Endothelial cell of umbilical vein (primary cell): ENCODE measurements at places on chromosomes 11 and 22.

GRCh38 chr22:26602127-26602526, 12.2 kb upstream of the TPST2 start:
- DNase-seq, result no peak

- DNase-seq, result no peak
These were observed 67.7 kb upstream of the SORL1-AS1 start for GRCh38 chr11:121520243-121521144.

DNA sequence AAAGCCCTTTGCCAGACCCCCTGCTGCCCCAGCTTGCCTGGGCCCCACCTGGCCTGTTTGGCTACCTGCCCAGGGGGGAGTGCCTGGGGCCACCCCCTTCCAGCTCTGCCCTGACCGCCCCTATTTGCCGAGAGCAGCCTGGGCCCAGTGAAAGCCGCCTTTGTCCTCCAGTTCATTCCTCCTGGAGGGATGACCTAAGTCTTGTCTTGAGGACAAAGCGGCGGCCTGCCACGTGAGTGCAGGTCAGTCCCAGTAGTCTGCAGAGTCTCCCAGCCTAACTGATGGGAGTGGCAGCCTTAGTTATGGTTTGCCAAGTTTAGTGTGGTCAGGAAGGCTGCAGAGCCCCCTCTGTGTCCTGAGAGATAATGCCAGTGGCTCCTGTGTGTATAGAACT, 115.9 kb upstream of the CRYBB3 start:
- no peak for DNase-seq

GRCh38 chr11:67491276-67492068, 8.6 kb downstream of the AIP start:
- DNase-seq, result no peak

DNA sequence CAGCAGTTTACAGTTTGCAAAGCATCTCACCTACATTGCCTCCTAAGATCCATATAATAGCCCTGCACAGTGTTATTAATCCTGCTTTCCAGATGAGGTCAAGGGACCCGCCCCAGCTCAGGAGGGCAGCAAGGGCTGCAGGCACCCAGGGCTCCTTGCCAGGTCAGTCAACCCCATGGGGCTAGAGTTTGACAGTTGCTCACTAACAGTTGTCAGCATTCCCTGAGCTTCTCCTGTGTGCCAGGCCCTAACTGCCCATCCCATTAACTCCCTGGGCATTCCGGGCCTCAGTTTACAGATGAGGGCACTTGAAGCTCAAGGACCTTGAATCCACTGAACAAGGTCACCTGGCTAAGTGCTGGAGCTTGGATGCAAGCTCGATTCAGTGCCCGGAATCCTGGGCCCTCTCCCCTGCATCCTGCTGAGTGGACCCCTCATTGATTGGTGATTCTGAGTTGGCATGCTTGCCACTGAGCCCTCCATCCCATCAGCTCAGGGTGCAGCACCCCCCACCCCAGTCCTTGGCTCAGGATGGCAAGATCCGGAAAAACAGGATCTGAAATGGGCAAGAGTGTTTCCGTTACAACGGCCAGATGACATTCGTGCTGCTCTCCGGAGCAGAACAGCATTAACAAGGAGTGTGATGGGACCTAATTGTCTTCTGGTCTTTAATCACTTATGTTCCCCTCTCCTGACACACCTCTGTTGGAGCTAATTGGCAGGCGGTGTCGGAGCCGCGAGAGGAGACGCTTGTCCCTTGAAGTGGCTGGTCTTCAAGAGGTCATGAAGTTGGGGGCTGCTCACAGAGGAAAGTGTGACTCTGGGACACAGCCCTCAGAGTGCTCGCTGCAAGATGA, 87.4 kb upstream of the SHISAL1 start:
- no peak for DNase-seq

- DNase-seq, result no peak
These were observed 36.6 kb downstream of the ZBTB44 start for GRCh38 chr11:130278151-130278550.
